ENCODE measurements at places on chromosomes 7 and 10.

DNA sequence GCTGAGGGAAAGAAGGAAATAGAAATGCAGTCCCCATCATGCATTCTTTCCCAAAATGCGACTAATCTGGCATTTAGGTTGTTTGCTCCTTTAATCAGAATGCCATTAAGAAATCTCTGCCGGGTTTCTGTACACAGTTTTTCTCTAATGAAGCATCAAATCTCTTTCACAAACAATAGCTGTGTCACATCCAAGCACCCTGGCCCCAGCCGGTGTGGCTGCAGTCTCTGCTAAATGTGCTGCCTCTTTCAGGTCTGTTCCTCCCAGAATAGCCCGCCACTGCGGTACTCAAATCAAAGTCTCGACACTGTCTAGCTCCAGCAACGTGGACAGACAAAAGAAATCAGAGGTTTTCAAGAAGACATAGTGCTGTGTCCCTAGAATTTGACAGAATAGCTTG is 343.8 kb downstream of the KCNMA1 start:
- no peak for DNase-seq

GRCh38 chr7:117112640-117113039 is 159.3 kb downstream of the ST7 start:
- no peak for DNase-seq

- no peak for DNase-seq
Observed at GRCh38 chr10:97105303-97105702, 80.5 kb downstream of the SLIT1 start.

GRCh38 chr7:125118444-125118843 is 188.8 kb upstream of the POT1 start:
- no peak for DNase-seq

DNA sequence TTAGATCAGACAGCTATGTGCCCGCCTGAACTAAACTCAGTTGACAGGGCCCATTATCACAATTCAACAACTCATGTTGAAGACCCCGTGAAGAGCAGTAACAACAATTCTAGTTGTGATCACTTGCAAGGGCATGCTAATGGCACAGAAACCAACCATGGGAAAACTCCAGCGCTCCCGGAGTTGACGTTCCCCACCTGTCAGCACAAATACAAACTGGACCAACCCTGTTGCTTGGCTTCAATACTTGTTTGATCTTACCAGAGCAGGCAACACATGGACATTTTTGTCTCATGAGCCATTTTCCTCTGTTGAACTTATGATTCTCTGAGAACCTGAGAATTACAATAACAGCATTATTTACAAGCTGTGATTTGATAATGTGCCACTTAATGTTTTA is 119.0 kb upstream of the LANCL2 start:
- DNase-seq = no peak

DNA sequence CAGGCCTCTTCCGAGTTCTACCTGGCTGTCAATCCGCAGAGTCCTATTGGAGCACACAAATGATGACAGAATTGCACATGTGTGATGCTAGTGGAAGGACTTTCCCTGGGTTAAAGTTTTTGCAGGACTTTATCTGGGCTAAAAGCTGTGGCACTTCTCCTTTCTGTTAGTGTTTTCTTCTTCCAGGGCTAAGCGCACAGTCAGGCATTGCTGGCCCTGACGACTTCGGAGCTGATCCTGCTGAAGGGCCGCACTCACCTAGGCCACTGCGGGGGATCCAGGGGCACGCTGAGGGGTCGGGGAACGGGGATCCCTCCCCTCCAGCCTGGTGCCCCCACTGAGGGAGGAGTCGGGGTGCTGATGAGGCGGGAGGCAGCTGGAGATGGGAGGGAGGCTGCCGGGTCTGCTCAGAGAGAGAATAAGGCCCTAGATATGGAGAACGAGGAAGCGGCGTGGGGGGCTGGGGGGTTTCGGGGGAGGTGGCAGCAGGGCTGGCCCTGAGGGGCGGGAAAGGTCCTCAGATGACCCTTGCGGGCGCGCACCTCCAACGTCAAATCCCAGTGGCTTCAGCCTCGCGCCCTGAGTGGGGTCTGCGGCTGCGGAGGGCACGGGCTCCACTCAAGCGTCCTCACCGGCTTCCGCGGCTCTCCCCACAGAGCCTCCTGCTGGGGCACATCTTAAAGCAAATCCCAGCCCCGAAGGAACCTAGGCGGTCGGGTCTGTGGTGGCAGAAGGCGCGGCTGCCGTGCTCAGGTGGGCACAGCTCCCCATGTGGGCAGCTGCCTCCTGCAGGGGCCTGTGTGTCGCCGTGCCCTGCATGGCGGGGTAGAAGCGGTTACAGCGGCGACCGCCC is 30.9 kb downstream of the AGR3 start:
- no peak for DNase-seq

DNA sequence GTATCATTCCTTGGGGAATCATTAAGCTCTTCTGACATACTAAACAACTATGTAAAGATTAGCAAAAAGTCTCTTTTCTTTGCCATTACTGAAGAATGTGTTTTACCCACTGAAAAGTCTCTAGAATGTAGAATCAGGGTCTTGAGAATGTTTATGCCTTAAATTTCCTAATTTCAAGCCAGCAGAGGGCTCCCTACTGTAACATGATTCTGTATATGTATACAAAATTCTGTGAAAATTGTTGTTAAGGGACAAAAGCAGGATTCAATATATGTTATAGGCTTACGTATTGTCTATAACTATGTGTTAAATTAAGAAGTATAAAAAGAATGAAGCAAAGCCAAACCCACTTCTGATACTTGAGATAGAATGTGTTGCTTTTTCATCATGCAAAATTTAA is 296.9 kb upstream of the DGKB start:
- no peak for DNase-seq

DNA sequence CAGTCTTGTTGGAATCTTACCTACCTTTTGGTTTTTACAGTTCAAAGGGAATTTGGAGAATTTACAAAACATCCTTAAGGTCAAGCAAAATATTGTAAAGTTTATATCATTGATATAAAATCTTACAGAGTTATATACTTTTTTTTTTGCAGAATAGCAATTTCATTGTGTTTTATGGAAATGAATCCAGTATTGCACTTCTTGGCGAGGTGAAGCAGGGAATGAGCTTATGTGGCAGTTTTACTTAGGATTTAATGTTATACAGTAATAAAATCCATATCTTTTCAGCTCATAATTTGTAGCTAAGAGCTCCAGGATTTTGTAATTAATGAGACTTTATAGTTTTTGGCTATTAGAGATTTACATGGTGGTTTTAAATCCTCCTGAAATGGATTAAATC is 5.0 kb downstream of the PRKAR2B start:
- no peak for DNase-seq

GRCh38 chr10:32347363-32348022 is 535 bp upstream of the EPC1 start:
- no peak for DNase-seq

- DNase-seq = no peak
Observed at GRCh38 chr10:131677671-131678070, 223.1 kb upstream of the PPP2R2D start.

DNA sequence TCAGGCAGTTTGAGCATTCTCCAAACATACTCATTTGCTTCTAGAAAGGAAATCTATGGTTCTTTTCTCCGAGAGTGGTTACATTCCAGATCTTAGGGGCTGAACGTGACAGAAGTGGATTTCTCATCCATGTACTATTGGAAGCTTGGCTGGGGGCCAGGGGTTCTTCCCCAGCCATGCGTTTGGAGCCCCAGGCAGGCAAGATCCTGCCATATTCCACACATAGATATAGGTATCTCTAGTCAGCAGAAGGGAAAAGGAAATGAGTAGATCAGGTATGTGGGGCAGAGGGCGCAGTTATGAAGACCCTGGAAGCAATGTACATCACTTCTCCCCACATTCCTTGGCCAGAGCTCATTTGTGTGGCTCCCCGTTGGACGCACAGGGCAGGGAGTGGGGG is 299.8 kb downstream of the CCDC3 start:
- DNase-seq = no peak

- DNase-seq = no peak
Observed at GRCh38 chr7:6159524-6160031, 112.8 kb downstream of the CYTH3 start.

GRCh38 chr7:127527561-127527960 is 57.8 kb downstream of the GCC1 start:
- DNase-seq = no peak

GRCh38 chr7:155953501-155953778 is 141.2 kb upstream of the SHH start:
- DNase-seq = no peak

DNA sequence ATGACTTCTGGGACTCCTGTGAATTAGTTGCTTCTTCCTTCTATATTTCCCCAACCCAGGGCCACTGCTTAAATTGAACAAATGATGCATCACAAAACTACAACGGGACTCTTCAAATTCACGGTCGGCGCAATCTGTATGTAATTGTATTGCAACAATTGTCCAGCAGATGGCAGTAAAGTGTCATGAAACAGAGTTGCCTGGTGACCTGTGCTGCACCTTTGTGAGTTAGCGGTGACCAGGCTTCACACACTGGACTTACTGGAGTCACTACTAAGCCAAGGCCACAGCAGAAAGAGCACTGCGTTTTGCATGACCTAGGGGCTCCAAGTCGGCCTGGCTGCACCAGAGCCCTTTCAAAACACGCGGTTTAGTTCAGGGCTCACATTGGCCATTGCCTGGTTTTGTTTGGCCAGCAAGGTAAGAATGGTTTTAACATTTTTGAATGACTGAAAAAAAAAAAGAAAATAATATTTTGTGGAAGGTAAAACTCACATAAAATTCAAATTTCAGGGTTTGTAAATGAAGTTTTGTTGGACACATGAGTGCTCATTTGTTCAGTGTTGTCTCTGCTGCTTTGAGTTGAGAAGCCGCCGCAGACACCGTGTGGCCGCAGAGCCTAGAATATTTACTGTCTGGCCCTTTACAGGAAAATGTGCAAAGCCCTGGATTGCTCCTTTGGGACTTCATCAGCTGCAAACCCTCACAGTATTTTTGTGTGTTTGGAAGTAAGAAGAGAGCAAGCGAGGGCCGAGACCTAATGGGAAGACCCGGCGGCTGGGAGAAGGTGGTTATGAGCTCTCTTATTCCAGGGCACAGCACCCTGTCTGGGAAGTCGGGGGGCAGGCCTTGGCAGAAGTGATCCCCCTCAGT is 23.2 kb upstream of the ZNF32 start:
- DNase-seq = no peak

DNA sequence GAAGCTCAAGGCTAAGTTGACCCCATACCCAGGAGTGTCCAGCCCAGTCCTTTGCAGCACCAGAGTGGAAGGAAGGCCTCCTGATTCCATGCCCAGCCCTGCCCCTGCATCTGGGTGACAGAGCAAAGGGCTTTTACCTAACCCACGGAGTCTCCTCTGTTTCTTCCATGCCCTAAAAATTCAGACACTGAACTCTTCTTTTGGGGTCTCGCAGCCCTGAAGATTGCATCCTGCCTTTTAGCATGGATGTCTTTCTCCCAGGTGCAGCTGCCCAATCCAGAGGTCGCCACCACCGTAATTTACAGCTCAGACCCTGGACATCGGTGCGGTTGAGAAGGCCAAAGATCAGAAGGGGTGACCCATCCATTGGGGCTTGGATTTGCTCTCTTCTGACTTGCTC is 50.8 kb downstream of the CXCL12 start:
- no peak for DNase-seq

- no peak for DNase-seq
Observed at GRCh38 chr10:5531558-5532306, 7.0 kb downstream of the CALML3 start.

- no peak for DNase-seq
Observed at GRCh38 chr10:3424111-3424851, 251.7 kb upstream of the PITRM1 start.

DNA sequence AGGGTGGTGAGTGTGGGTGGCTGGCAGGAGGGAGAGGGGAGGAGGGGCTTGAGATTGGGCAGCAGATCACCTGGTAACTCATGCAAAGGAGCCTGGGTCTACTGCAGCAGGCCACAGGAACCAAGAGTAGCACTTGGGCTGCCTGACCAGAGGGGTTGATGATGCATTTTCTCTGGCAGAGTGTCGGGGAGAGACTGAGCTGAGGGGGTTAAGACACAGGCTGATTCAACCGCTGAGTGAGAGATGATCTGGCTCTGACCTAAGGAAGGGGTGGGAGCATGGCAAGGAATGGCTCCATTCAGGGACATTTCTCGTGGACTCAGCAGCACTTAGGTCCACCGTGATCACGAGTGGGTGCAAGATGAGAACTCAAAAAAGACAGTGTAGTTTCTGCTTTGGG is 115.5 kb upstream of the STK17A start:
- DNase-seq = no peak

- no peak for DNase-seq
Observed at GRCh38 chr10:82378146-82378545, 503.2 kb downstream of the NRG3 start.

- DNase-seq = no peak
Observed at GRCh38 chr10:37992083-37992482, 15.6 kb upstream of the ZNF25 start.

Measured in stimulated activated CD8-positive, alpha-beta memory T cell treated with anti-CD3 and anti-CD28 coated beads, Interleukin-4, amount 100 ng/mL, for 1 hour (primary cell).